ENCODE measurements at places on chromosomes 11 and 22. TPM values are rescaled to one million over a fixed set of nuclear protein-coding genes. Genes with fewer than 3 reads are reported as not detected.
A peak's percentile ranks its signal among the peaks of the same experiment; 100 is the strongest.

DNA sequence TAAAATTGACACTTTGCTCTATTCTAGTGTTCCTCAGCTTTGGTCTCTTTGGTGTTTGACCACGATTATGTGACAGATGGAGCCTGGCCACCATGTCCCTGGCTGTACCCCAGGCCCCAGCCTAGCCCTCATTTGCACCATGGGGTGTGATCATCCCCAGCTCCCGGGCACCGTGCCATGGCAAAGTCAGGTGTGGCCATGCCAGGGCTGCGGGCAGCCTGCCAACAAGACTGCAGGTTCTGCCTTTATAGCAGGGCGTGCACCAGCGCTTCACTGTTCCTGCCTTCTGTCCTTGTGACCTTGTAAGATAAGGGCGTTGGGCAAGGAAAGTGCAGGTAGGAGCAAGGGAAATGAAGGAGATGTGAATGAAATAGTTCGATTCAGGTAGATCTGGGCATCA lies 22.4 kb upstream of the APOBEC3A start:
- no peak overlapping the region for H3K4me3 ChIP-seq
- peaks cover 8% of the 10 kb centered on the region for H3K4me1 ChIP-seq
- no peak for DNase-seq

DNA sequence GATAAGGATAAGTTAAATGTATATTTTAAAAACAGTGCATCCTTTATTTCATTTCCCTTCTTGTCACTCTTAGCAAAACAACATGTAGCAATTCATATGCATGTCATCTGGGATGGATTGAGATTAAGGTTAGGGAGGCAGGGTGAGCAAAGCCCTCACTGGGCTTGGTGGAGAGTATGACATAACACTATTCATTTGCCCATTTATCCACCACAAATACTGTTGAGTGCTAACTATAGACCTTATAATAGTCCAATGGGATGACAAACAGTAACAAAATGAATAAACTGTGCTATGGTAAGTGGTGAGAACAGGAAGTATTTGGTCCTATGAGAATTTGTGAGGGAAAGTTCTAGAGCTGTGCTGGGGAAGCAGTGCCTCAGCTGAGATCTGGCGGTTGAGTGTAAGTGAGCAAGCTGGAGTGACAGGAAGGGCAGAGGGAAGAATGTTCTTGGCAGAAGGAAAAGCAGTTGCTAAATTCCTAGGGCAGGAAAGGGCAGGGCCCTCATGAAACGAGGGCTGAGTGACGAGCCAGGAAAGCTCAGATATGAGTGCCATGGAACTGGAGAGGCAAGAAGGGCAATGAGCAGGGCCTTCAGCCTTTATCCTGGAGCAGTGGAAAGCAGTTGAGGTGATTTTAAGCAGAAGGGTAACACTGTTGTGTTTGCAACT lies 6.7 kb downstream of the HSD17B12 start:
- peak; percentile 7 for DNase-seq
- no peaks in the 10 kb centered on the region for H3K36me3 ChIP-seq
- H3K4me1 ChIP-seq, result peaks cover 46% of the 10 kb centered on the region
- peak overlapping the region; percentile 33 for H3K27ac ChIP-seq

- peaks cover 27% of the 10 kb centered on the region for H3K36me3 ChIP-seq
- H3K4me1 ChIP-seq, result peaks cover 27% of the 10 kb centered on the region
- no peaks in the 10 kb centered on the region for H3K27me3 ChIP-seq
- H3K4me3 ChIP-seq, result no peak overlapping the region
- DNase-seq, result peak; percentile 59
Measured at GRCh38 chr11:30342736-30343166, 19.8 kb downstream of the ARL14EP start.

GRCh38 chr11:72203163-72203562 lies 11.2 kb downstream of the FOLR1 start:
- H3K27me3 ChIP-seq, result no peaks in the 10 kb centered on the region
- peaks cover 50% of the 10 kb centered on the region for H3K4me1 ChIP-seq
- H3K36me3 ChIP-seq, result no peaks in the 10 kb centered on the region
- no peak overlapping the region for H3K4me3 ChIP-seq
- no peak for DNase-seq
- no peak overlapping the region for H3K27ac ChIP-seq

DNA sequence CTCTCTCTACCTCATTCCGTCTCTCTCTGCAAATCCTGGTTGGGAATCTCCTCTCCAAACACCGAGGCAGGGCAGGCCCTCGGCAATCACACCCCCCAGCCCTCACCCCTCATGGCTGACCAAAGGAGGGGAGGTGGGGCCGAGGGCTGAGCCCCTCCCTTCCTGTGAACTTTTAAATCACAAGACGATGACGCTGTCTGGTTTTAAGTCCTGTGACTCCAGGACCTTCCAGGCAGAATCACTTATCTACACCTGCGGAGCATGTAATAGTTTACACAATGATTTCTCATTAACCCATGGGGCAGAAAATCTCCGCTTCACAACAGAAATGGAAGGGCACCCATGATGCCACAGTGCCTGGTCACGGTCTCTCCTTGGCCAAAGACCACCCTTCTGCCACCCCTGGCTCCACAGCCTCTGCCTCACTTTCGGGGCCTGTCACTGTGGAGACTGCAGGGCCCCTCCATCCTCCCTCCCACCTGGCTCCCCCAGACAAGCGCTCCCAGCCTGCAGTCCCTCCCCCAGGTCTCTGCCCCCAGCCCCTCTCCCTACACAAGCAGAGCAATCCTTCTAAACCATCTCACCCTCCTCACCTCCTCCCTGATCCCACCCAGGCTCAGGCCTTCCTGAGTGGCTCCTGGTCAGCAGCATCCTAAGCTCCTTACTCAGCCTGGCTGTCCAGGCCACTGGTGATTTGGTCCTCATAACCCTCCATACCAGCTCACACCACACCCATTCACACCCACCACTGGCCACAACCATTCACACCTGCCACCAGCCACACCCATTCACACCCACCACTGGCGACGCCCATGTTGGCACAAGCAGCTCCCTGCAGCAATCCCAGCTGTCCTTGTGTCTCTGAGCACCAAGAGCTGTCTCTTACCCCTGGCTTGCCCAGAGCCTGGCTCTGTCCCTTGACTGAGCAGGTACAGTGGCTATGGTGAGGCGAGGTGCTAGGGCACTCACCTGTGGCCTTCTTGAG lies 30.7 kb upstream of the ARFGAP3 start:
- no peak overlapping the region for H3K4me3 ChIP-seq
- no peak for DNase-seq
- H3K36me3 ChIP-seq, result peaks cover 56% of the 10 kb centered on the region
- no peak overlapping the region for H3K27ac ChIP-seq

The LRRC51 gene
- 1.2 TPM for polyA plus RNA-seq

The C22orf23 gene
- polyA plus RNA-seq, result not detected

The SNX32 gene
- 0.12 TPM for polyA plus RNA-seq

The NLRP10 gene
- not detected for polyA plus RNA-seq

All from CD14-positive monocyte (primary cell).